Cardiac septum (tissue), 1 donor: ENCODE measurements at places on chromosomes 3 and 15. TPM values are rescaled to one million over a fixed set of nuclear protein-coding genes. Genes with fewer than 3 reads are reported as not detected.
A peak's percentile ranks its signal among the peaks of the same experiment; 100 is the strongest.

DNA sequence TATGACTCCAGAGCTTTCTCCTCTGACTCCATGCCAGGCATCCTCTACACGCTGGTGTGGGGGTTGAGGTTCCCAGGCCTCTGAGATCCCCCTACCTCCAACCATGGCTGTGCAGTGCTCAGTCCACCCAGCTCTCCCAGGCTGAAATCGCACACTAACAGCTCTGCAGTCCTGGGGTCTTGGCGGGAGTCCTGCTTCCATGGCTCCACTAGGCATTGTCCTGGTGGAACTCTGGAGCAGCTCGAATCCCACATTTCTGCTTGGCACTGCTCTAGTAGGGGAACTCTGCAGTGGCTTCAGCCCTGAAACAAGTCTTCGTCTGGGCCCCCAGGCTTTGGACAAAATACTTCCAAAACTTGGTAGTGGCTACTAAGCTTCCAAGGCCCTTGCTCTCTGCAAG lies 50.7 kb downstream of the ROPN1B start:
- no peak for DNase-seq

SLC22A13 gene
- total RNA-seq = 0.22 TPM

PLAAT1 gene
- 9.2 TPM for total RNA-seq

TP63 gene
- 0.40 TPM for total RNA-seq

DNA sequence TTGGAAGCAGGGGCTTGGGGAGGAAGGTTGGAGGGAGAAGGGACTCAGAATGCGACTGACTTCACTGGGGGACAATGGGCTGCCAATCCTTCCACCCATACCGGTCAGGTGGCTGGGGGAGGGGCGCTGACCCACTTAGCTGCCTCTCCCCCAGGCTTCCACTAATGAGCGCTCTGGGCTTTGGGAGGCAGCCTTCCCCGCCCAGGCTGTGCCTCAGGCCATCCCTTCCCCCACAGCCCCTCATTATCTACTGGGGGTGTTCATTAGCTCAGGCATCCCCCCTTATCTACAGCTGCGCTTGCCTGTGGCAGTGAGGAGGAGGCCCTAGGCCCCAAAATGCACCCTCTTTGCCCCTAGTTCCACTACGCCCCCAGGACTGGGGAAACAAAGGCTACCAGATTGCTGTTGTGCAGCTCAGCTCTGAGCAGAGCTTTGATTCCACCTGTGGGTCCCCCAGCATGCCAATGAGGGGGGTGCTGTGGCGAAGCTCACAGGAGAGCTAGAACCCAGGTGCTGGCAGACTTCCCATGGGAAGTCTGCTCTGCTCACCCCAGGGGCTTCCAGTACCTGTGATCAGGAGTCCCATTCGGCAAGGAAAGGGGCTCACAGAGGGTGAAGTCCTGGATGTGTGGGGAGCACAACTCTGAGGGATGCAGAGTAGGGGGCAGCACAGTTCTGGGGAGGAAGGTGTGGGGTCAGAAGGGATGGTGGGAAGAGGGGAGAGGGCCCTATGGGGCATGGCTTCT lies 29.4 kb upstream of the SEMA3F start:
- no peak for DNase-seq

DNA sequence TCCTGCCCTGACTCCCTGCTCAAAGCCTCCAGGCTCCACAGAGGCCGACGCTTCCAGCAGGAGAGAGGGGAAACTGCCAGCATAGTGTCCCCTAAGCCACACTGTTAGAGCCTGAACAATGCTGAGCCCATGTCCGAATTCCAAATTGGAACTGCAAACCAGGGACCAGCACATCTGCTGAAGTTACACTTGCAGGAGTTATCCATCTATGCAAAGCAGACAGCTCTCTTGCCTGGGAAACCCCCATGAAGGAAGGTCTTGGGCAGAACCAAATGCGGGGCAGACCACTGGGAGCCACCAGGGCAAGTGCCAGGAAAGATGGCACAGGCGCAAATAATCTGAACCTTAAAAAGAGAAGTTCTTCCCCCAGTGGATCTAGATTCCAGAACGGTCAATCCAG lies 625 bp downstream of the LRRC15 start:
- DNase-seq = no peak

SLC22A14 gene
- 0.24 TPM for total RNA-seq

GRCh38 chr15:20294651-20295237 lies 246.9 kb downstream of the GOLGA6L6 start:
- DNase-seq = peak; percentile 75

DLEC1 gene
- 0.22 TPM for total RNA-seq

DNA sequence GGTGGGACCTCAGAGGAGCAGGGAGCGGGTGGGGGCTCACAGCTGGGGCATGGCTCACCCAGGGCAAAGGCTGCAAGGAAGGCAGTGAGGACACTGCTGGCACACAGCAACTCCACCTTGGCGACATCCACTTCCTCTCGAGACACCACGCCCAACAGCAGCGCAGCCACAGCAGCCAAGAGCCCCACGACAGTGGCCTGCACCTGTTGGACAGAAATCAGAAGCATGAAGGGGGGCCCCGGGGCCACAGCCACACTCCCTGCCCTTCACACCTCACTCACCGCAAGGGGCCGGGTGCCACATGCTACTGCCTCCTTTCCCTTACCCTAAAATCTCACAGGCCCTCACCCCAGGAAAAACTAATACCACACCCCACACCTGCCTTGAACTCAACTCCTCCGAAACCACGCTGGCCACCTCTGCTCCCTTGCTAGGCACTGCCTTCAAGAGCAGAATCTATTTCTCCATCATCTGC lies 57.3 kb downstream of the ROPN1B start:
- peak; percentile 58 for DNase-seq

RHCG gene
- total RNA-seq = 2.0 TPM

DNA sequence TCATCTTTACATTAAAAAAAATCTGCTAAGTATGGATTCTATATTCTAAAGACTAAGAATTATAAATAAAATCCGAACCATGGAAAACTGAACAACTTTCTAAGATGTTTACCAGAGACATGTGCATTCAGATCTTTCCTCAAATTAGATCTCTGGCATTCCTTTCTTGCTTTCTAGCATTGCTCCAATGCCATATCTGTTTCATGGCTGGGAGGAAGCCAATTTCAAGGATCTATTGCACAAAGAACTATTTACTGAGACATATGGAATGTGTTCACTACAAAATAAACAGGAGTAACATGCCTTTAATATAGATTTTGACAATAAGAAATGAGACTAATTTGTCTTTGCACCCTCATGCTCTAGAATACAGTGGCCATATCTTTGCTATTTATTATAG lies 45.1 kb upstream of the NANOGP8 start:
- no peak for DNase-seq

ACSBG1 gene
- total RNA-seq = not detected

DNA sequence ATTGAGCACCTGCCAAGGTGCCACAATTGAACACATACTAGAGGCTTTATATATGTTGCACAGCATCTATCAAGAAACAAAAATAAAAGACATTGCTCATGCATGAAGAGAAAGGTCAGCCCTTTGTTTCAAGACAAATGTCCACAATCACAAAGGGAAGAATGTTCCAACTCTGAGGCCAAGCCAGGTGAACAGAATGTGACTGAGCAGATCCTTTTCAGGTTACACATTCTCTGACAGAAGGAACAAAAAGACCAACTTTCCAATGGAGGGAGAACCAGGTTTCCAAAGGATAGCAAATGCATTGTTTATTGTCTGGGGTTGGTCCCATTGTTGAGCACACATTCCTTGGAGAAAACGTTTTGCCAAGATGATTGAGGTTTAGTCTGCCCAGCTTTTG lies 50.2 kb upstream of the FAM174B start:
- DNase-seq = no peak

DNA sequence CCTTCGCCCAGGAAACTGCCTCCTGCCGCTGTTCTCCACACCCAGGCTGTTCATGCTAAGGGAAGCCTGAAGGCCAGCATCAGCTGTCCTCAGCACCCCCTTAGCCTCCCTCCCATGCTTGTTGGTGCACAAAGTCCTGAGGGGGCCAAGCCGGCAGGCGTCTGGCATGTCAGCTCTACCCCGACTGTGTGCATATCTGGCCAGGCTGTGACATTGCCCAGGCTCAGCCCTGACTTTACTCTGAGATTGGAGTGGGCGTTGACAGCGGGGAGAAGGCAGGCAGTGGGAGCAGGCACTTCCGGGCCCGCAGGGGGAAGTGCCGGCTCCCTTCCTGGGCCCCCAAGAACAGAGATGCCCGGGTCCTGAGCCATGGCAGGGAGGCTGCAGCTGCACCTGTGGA lies 492.2 kb downstream of the AGBL1 start:
- DNase-seq = no peak

DNA sequence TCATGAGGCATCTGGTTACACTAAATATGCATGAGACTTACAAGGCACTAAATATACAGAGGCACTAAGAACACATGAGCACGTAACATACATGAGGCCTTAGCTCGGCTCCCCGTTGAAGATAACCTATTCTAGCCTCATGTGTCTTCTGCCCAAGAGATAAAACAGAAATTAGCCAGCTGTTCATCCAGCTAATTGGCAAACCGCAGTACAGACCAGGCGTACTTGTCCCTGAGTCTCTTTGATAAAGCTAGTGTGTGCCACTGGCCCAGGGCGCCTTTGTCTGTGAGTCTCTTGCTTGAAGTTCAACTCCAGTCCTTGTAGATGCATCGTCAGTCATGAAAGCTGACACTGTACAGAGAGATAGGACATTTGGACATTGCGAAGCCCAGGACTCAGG lies 121.9 kb upstream of the SPATA12 start:
- no peak for DNase-seq

DNA sequence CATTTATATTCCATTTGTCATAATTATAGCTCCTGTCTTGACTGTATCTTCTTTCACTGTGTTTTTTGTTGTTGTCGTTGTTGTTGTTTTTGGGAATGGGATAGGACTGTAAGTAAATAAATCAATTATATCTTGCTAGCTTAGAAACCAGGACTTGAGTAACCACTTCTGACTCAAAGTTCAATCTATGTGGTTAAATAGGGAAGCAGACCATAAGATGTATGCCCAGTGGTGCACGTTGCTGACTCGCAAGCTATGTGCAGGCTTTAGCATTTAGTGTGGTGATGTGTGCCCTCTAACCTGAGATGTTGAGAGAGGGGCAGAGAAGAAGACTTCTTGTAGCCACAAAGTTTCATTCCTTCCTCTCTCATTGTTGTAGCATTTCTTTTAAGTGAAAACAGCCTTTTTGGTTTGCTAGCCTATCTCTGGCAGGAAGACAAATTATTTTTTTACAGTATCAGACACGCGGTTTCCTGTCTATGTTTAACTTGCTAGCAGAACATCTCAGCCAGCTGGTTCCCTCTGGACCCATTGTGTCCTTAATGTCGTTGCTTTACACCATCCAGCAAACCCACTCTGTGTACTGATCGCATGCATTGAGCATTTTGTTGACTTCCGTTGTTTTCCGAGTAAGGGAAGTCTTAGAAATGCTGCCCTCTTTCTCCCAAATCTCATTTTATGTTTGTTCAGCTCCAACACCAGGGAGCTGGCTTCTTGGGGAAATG lies 52.1 kb downstream of the TGFBR2 start:
- DNase-seq = no peak

DNA sequence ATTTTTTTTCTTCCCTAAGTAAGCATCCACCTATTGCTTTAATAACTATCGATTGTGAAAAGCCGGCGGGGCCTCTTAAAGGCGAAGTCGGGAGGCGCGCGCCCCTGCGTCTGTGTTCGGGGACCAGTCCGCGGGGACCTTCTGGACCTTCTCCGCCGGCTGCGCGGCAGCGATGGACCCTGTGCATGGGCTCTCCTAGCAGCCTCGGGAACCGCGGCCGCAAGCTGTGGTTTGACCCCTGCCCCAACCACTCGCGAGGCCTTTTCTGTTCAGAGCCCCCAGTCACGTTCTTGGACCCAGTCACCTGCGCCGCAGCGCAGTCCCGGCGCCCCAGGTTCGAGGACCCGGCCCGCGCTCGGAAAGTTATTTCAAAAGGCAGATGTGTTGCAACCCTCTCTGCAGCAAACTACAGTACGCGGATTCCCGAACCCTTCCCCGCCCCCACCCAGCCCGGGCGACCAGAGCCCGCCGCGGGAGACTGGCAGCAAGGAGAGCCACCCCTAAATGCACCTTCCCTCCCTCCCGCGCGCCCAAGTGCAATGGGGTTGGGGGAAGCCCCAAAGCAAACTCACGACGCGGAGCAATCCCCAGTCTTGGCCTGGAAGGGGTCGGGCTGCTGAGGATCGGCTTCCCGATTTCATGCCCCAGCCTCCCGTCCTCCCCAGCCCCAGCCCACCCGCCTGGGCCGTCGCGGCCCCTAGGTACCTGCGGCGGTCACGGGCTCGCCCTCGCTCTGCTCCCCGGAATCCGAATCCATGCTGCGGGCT lies 684 bp downstream of the TNFAIP8L3 start:
- no peak for DNase-seq

- DNase-seq = peak; percentile 88
These were observed 45.0 kb downstream of the BLM start for GRCh38 chr15:90762109-90762508.

DNA sequence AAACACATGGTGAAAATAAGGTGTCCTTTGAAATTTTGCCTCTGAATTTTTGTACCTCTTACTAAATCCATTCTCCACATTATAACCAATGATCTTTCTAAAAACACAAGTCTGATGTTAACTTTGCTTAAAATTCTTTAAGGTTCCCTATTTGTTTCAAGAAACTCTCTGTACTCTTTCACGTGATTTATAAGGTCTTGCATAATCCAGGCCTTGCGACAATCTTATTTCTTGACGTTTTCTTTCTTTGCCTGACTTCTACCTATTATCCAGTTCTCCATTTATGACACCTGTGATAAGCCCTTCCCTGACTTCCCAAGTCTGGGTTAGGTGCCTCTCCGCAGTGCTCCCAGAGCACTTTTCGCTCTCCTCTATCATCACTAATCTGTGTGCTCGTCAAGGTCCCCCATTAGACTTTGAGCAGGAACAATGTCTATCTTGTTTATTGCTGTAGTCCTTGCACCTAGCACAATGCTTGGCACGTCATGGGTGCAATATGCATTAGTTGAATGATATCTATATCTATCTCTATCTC lies 24.3 kb upstream of the KPNA1 start:
- DNase-seq = no peak

PLA2G4D gene
- total RNA-seq = not detected

DNA sequence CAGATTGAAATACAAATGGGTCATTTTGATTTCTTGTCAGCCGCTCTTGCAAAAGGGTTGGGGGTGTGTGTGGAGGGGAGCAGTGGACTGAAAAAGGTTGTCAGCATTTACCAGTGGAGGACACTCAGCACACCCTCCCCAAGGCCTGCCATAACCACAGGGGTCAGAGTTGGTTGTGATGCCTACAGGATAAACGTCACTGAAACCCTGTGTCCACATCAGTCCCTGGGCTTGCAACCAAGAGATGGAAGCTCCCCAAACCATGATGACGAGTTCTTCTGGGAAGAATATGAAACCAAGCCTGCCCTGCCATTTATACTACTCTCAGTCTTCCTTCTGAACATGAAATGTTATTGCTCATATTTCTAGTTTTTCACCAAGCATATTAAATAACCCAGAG lies 54.0 kb upstream of the UMPS start:
- DNase-seq = no peak

DNA sequence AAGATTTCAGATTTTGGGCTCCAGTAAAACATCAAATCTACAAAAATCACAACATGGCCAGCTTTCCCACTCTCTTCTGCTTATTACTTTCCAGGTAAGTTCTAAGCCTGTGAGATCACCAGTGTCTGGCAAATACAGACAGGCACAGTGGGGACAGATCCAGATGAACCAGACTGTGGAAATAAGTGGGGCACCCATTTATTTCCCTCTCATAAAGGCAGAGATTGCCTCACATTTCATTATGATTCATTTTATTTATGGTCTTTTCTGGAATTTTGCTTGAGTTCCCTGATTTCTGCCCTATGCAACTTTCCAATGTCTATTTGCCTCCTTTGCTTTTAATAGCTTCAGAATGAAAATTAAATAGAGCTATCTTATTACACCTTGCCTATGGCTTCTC lies 66.8 kb downstream of the GREM1 start:
- DNase-seq = no peak
